Activated naive CD4-positive, alpha-beta T cell treated with anti-CD3 and anti-CD28 coated beads for 36 hours (primary cell): ENCODE measurements at places on chromosomes 2 and 18.
A peak's percentile ranks its signal among the peaks of the same experiment; 100 is the strongest.

GRCh38 chr2:140185076-140185475 is 1404.9 kb upstream of the NXPH2 start:
- no peak for DNase-seq

DNA sequence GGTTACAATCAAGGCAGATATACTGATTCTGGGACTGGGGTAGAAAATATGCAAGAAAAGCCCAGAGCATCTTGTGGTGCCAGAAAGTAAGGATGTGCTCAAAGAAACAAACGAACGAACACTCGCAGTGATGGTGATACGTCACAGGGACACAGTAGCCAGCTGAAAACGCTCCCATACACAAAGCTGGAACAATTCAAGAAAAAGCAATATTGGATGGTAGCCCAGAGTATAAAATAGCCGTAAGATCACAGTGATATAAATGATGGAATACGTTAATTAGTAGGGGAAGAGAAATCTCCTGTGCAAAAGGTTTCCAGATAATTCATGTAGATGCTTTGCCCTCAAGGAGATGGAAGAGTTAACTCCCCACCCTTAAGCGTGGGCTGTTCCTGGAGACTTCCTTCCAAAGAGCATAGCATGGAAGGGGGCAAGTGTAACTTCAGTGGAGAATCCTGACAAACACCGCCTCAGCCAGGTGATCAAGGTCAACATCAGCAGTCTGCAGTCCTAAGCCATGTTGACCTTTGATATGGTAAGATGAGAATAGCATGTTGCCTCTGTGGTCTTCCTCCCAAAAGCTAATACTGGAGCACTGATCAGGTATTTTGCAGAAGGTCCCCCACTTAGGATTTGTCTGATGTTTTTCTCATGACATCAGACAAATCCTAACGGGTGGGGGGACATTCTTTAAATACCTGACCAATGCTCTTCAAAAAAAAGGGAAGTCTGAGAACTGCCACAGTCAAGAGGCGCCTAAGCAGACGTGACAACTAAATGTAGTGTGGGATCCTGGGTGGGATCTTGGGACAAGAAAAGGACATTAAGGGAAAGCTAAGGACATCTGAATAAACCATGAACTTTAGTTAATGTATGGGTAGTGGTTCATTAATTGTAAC is 99.0 kb downstream of the NCK2 start:
- no peak for DNase-seq

DNA sequence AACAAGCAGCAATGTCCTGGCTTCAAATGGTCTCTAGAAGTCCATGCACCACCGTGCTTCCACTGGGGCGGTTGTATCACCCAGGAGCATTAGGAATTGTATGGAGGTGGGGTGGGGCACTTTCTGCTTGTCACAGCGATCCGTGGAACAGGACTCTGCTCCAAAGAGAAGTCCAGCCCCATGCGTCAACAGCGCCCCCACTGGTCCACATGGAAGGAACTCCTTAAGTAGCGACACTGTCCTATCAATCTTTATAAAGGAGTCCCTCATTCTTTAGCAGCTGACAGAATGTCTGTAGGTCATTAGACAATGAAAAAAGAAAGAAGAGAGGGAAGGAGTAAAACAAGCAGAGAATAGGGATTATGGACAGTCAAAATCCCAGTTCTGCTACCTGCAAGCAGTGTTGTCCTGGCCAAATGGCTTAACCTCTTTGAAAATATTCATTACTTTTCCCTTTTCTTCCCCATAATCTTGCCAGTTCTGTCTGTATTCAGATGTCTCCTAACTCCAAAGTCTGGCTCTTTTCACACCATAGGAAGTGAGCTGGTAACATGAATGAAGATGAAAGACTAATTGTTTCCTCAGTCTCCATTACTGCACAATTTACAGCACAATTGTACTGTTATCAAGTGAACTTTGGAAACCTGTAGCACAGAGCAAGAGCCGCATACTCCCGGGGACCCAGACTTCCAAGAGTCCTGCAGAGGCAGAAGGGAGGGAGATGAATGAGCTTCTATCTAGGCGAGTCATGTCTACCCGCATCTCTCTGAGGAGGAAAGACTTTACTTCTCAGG is 9.9 kb downstream of the NFE2L2 start:
- peak; percentile 31 for DNase-seq

GRCh38 chr2:112048887-112049286 is 6.2 kb upstream of the TMEM87B start:
- DNase-seq = peak; percentile 54

DNA sequence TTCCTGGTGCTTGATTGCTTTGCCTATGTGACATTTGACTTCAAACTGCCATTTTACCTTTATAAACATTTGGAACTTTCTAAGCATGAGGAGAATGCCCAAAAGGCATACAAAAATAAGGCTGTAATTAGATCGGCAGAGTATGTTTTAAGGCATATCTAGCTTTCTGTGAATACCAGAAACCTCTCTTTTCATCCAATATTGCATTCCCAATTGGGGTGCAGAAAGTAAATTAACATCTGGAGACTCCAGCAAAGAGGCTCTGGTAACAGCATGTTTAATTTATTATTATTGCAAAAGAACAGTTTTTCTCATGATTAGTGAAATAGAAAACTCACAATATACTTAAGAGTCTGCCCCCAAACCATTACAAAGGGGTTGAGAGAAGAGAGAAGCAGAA is 32.1 kb downstream of the FRZB start:
- DNase-seq = no peak

GRCh38 chr2:88003074-88003755 is 13.1 kb downstream of the RNU2-63P start:
- DNase-seq = no peak

- peak; percentile 3 for DNase-seq
Observed at GRCh38 chr2:230893338-230893737, 28.6 kb downstream of the ITM2C start.

- DNase-seq = no peak
Observed at GRCh38 chr2:62504657-62505056, 1.3 kb downstream of the TMEM17 start.

GRCh38 chr2:73987109-73987947 is 2.6 kb downstream of the TET3 start:
- peak; percentile 78 for DNase-seq

- DNase-seq = no peak
Observed at GRCh38 chr2:240903191-240904060, 2.7 kb upstream of the CROCC2 start.

DNA sequence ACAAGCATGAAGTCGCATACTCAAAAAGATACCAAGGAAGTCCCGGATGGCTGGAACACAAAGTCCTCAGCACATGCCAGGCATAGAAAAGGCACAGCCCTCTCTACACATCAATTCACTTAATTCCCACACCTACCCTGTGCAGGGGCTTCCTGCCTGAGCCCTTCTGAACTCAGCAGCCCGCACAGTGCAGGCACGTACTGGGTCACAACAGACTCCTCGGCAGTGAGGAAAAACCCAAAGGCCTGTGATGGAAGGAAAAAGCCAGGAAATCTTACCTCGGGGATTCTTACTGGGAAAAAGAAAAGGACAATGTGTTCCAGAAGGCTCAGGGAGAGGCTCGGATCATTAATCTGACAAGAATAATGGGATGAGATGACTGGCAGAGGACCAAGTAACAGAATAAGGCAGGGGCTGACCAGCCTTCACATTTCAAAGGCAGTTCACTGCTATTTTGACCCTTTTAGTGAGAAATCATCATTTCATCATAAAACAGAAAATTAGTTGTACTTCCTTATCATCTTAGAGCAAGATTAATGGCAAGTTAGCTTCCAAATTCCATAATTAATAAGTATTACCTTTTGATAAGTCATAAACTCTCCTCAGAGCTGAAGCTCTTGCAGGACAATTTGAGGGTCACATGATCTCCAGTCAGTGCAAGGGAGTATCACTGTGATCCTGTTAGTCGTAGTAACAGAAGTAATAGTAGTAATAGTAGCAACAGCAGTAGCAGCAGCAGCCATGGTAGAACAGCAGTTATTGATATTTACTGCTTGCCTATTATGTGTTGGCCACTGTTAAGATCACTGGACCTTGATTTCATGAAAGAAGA is 87.4 kb downstream of the STK39 start:
- DNase-seq = no peak

GRCh38 chr2:43518181-43518580 is 77.7 kb downstream of the THADA start:
- DNase-seq = no peak
